ENCODE measurements at places on chromosomes 5 and 9. TPM values are rescaled to one million over a fixed set of nuclear protein-coding genes. Genes with fewer than 3 reads are reported as not detected.

The PTGES gene
- not detected for polyA plus RNA-seq

GRCh38 chr9:92564982-92565381 lies 29.2 kb upstream of the ECM2 start:
- no peak overlapping the region for H3K4me3 ChIP-seq
- no peak overlapping the region for H3K27ac ChIP-seq
- peaks cover 6% of the 10 kb centered on the region for H3K36me3 ChIP-seq

The TMEM232 gene
- 1.8 TPM for polyA plus RNA-seq

- no peaks in the 10 kb centered on the region for H3K36me3 ChIP-seq
- DNase-seq: no peak
- peaks cover 39% of the 10 kb centered on the region for H3K4me1 ChIP-seq
Measured at GRCh38 chr9:126468141-126468825, 141.7 kb downstream of the MVB12B start.

DNA sequence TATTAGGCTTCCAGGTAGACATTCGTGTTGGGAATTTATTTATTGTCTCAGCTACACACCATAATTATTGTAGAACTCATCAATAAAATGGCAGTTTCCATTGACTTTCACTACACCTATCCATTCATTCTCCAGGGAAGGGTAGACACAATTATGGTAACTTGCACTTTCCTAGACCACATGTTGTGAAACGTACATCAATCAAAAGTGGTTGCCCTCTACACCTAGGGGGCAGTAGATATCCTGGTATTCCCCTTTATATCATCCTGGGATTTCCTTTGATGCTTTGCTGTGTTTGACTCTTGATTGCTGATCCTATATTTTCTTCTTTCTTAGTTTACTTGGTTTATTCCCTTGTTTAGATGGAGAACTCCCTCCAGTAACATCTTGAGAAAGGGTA lies 47.9 kb downstream of the ADGRV1 start:
- H3K27me3 ChIP-seq: peaks cover 16% of the 10 kb centered on the region
- no peak overlapping the region for H3K27ac ChIP-seq
- H3K4me3 ChIP-seq: no peak overlapping the region
- H3K4me1 ChIP-seq: no peaks in the 10 kb centered on the region
- DNase-seq: no peak

DNA sequence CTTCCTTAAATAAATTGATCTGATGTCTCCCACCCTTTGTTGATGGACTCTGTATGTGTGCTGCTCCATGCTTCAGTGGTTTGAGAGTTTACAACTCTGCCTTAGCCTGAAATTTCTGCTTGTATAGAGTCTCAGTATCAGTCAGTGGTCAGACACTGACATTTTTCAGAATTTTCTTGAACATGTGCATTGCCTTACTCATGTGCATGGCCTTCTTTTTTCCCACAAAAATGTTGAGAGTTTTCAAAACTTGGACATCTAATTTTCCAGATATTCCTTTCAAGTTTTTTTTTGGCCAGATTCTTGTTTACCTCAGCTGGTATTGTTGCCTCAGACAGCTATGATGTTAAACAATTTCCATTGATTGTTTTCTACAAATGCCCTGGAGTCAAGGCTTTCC lies 427.1 kb upstream of the CHD1 start:
- no peak overlapping the region for H3K4me3 ChIP-seq
- no peaks in the 10 kb centered on the region for H3K4me1 ChIP-seq
- no peaks in the 10 kb centered on the region for H3K36me3 ChIP-seq
- no peak overlapping the region for H3K27ac ChIP-seq

The S1PR3 gene
- not detected for polyA plus RNA-seq

The OTULIN gene
- 12.0 TPM for polyA plus RNA-seq

DNA sequence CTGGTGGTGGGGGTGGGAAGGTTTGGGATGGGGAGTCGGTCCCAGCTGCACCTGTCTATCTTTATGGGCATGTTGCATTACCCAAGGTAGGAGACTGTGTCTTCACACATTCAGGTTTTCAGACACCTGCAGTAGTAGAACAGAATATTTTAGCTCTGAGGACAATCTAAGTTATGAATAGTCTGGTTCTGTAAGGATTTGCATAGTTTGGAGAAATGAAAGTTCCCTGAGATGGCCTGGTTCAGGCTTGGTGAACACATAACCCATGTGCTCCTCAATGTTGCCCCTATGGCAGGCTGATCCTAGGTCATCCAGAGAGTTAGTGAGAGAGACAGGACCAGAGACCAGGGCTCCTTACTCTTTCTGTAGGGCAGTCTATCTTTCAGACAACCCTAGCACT lies 20.7 kb downstream of the TNFSF8 start:
- H3K36me3 ChIP-seq: peaks cover 5% of the 10 kb centered on the region
- DNase-seq: peak; percentile 39
- peaks cover 42% of the 10 kb centered on the region for H3K4me1 ChIP-seq

- peaks cover 1% of the 10 kb centered on the region for H3K27me3 ChIP-seq
- no peak overlapping the region for H3K4me3 ChIP-seq
- H3K27ac ChIP-seq: no peak overlapping the region
- H3K36me3 ChIP-seq: peaks cover 6% of the 10 kb centered on the region
- no peak for DNase-seq
Measured at GRCh38 chr9:108093773-108094675, 604.5 kb upstream of the KLF4 start.

DNA sequence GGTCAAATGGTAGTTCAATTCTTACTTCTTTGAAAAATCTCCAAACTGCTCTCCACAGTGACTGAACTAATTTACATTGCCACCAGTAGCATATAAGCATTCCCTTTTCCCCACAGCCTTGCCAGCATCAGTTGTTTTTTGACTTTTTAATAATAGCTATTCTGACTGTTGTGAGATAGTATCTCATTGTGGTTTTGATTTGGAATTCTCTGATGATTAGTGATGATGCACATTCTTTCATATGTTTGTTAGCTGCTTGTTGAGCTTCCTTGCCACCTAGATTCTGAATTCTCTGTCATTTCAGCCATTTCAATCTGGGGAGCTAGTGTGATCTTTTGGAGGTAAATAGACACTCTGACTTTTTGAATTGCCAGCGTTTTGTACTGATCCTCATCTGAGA lies 24.0 kb downstream of the CDK20 start:
- DNase-seq: no peak
- peaks cover 18% of the 10 kb centered on the region for H3K27me3 ChIP-seq
- H3K36me3 ChIP-seq: no peaks in the 10 kb centered on the region

GRCh38 chr9:2616692-2617377 lies 4.8 kb upstream of the VLDLR start:
- H3K27ac ChIP-seq: no peak overlapping the region
- peaks cover 11% of the 10 kb centered on the region for H3K4me1 ChIP-seq
- no peak overlapping the region for H3K4me3 ChIP-seq
- peaks cover 47% of the 10 kb centered on the region for H3K27me3 ChIP-seq
- H3K36me3 ChIP-seq: no peaks in the 10 kb centered on the region

DNA sequence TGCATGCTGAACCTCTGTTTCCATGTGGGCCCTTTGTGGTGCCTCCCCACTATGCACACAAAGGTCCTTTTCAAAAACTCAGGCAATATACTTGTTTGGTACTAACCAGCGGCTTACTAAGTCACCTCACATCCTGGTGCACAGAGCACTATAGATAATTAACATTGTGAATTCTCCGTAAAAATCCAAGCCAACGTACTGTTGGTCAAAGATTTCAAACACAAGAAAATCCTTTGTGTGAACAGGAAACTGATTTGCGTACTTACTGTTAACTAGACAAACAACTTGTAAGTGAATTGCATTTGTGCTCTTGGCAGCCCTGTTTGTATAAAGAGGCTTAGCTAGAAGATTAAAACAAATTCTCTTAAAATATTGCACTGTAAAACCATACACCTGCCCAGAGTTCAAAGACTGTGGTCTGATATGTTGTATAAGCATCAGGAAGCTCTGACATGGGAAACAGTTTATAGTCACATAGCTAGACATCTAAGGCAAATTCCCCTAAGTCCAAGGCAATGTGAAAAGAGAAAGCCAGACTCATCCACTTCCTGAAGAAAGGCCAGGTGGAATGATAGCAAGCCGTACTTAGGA lies 125.0 kb upstream of the SLC12A2 start:
- peak overlapping the region; percentile 82 for H3K27ac ChIP-seq
- no peak for DNase-seq
- H3K36me3 ChIP-seq: peaks cover 22% of the 10 kb centered on the region
- H3K27me3 ChIP-seq: no peaks in the 10 kb centered on the region
- peaks cover 16% of the 10 kb centered on the region for H3K4me1 ChIP-seq

DNA sequence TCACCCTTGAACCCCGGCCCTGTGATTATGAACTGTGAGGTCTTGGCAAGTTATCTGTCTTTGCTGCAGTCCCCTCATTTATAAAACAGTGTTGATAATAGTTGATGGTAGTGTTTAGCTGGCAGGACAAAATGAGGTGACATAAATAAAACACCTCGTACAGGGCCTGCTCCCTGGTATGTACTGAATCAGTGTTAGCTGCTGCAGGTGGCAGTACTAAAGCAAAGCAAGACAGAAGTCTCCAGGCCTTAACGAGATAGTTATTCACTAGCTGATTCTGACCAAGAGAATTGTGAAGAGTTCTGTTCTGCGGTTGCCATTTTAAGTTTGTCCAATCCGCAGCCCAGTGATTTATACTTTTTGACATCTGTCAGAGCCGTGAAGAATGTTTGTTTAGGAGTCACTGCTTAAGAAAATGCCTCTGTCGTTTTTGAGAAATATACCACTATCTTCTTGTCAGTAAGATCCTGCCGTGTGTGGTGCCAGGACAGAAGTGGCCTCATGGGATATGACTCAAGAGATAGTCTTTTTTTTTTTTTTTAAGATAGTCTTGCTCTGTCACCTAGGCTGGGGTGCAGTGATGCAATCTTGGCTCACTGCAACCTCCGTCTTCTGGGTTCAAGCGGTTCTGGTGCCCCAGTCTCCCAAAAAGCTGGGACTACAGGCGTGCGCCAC lies 75.9 kb downstream of the KDM4C start:
- no peak overlapping the region for H3K4me3 ChIP-seq
- DNase-seq: no peak
- no peak overlapping the region for H3K27ac ChIP-seq
- peaks cover 32% of the 10 kb centered on the region for H3K36me3 ChIP-seq
- H3K4me1 ChIP-seq: peaks cover 3% of the 10 kb centered on the region

DNA sequence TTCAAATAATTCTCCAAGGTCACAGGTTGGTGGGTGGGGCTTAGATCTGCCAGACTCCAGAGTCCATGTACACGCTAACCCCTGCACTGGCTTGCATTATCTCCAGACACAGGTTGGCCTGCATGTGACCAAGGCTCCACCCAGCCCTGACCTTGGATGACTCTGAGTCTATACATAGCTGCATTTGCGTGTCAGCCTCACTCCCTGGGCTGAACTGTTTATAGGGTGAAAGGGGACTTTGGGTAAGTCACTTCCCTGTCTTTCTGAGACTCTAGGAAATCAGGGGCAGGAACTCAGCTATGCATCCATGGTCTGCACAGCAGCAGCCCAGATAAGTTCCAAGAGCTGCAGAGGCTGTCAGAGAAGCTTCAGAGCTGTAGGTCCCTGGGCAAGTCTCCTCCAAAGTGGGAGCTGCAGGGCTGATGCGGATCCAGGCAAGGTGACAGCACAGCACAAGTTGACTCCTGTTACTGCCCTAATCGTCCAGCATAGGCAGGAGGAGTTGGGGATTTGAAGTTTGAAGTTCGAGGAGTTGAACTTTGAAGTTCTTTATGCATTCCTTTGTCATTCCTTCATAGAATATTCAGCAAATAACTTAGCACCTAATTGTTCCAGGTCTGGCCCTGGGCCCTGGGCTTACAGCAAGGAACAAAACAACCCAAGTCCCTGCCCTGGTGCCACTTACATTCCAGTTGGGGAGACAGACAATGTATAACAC lies 53.4 kb downstream of the SLC22A5 start:
- peak; percentile 46 for DNase-seq
- peak overlapping the region; percentile 98 for H3K27ac ChIP-seq
- peak overlapping the region; percentile 69 for H3K4me3 ChIP-seq
- H3K36me3 ChIP-seq: no peaks in the 10 kb centered on the region
- peaks cover 99% of the 10 kb centered on the region for H3K4me1 ChIP-seq

- DNase-seq: no peak
- H3K4me1 ChIP-seq: peaks cover 4% of the 10 kb centered on the region
- H3K27ac ChIP-seq: no peak overlapping the region
- H3K36me3 ChIP-seq: no peaks in the 10 kb centered on the region
- no peak overlapping the region for H3K4me3 ChIP-seq
Measured at GRCh38 chr5:103228588-103228987, 30.0 kb upstream of the MACIR start.

The GGTA1 gene
- 0.52 TPM for polyA plus RNA-seq

The FOXI1 gene
- not detected for polyA plus RNA-seq

GRCh38 chr9:120889606-120890271 lies 12.8 kb upstream of the PHF19 start:
- H3K4me3 ChIP-seq: no peak overlapping the region
- no peak for DNase-seq
- no peak overlapping the region for H3K27ac ChIP-seq
- peaks cover 4% of the 10 kb centered on the region for H3K27me3 ChIP-seq
- no peaks in the 10 kb centered on the region for H3K36me3 ChIP-seq
- H3K4me1 ChIP-seq: peaks cover 57% of the 10 kb centered on the region

The PAPPA gene
- not detected for polyA plus RNA-seq

Measured in naive B cell (primary cell).